Activated gamma-delta T cell (primary cell): ENCODE measurements at places on chromosomes 5 and 9.

GRCh38 chr9:129881547-129882324, 46.5 kb downstream of the USP20 start:
- DNase-seq = no peak

GRCh38 chr5:144232285-144232684, 61.6 kb downstream of the KCTD16 start:
- no peak for DNase-seq

- no peak for DNase-seq
These were observed 44.2 kb upstream of the SPIN1 start for GRCh38 chr9:88344013-88344412.

- no peak for DNase-seq
These were observed 53.3 kb upstream of the ATP10B start for GRCh38 chr5:160905285-160905684.

DNA sequence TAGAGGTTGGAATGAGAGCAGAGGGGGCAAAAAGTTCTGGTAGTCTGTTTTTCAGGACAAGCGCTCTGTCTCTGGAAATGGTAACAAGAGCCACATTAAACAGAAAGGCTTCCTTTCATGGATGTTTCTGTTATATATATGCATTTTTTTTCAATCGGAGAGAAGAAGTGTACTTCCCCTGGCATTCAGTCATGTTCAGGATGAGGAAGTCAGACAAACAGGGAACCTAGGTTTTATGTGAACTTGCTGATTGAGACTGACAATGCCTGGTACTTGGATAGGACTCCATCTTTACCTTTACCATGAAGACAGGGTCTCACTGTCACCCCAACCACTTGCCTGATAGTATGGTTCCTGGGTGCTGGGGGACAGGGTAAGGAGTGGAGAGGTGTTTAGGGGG, 30.1 kb upstream of the ZBED3 start:
- DNase-seq = no peak

GRCh38 chr9:36882594-36882993, 151.5 kb downstream of the PAX5 start:
- no peak for DNase-seq

GRCh38 chr9:114908805-114909448, 21.5 kb downstream of the TNFSF8 start:
- no peak for DNase-seq

DNA sequence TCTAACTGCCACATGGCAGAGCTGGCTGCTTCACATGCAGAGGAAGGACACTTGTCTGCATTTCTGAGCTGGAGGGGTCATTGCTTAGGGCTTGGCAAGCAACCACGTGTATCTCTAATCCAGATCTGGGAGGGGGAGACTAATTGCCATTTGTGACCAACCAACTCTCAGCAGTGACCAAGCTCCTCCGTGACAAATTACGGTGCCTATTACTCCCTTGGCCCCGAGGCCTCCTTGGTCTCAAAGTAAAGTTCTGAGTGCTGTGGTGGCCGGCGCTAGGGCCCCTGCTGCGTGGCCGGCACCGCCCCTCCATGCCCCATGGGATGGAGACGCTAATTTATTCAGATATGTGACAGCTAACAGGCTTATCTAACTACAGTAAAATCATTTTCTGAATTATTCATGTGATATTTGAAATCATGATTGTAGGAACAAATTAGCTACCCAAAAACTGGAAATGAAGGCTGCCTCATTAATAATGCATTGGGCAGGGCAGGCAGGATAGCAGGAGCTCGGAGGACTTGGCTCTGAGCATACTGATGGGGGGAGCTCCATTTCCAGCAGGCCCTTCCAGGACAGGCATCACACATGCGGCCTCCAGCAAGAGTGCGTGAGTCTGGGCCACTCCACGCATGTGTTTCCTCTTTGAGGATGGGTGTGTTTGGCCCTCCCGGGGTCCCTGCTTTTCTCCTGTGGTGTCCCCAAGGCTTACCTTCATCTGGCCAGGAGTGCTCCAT, 67.7 kb downstream of the C5orf15 start:
- no peak for DNase-seq

- DNase-seq = no peak
These were observed 109.6 kb upstream of the MOCS2 start for GRCh38 chr5:53219174-53219573.

- no peak for DNase-seq
These were observed 58.7 kb downstream of the ERGIC1 start for GRCh38 chr5:172892713-172893112.

DNA sequence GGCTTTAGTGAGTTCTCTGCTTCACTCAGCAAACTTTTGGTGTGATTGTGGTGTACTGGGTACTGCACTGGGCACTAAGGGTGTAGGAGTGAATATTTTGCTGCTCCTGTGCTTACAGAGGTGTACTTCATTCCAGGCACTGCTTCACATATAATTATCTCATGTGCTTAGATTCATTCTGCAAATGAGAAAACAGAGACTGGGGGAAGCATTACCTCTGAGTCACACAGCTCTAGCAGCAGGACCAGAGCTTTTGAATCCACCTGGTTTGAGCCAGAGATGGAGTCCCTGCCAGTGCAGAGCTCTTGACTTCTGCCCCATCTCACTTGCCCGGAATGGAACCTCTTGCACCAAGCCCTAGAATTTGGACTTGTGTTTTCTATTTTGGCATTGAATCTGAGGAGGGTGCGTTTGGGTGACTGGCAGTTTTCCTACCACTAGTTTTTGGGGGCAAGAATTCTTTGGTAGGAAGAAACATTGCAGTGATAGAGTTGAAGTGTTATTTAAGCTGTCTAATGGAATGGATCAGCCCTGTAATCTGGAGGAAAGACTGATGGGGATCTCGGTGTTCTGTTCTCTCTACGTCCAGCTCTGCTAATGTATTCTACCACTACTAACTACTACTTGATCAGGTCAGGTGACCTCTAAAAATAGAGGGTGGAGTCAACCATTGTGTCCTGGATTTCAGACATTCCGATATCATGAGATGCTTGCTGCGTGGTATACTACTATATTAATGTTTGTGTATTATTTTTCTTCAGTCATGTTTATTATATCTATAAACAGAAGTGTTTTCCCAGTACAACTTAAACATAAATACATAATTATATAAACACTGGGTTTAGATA, 2.5 kb downstream of the ARHGAP26 start:
- DNase-seq = no peak
